Left renal cortex interstitium (tissue), 4 donors: ENCODE measurements at places on chromosomes 13 and 19. TPM values are rescaled to one million over a fixed set of nuclear protein-coding genes. Genes with fewer than 3 reads are reported as not detected.

The ACTN4 gene
- 698 TPM for polyA plus RNA-seq

The FFAR2 gene
- 0.34 TPM for polyA plus RNA-seq

- no peak for DNase-seq
These were observed 53.0 kb downstream of the GGACT start for GRCh38 chr13:100535426-100536135.

GRCh38 chr13:98858191-98858590, 105.7 kb upstream of the SLC15A1 start:
- no peak for DNase-seq

- DNase-seq: no peak
These were observed 33.2 kb downstream of the UNC13A start for GRCh38 chr19:17654993-17655392.

- no peak for DNase-seq
These were observed 6.9 kb downstream of the PAK4 start for GRCh38 chr19:39132344-39132969.
